Cortex of kidney (tissue), 1 donor: ENCODE measurements at places on chromosomes 1 and 21.

DNA sequence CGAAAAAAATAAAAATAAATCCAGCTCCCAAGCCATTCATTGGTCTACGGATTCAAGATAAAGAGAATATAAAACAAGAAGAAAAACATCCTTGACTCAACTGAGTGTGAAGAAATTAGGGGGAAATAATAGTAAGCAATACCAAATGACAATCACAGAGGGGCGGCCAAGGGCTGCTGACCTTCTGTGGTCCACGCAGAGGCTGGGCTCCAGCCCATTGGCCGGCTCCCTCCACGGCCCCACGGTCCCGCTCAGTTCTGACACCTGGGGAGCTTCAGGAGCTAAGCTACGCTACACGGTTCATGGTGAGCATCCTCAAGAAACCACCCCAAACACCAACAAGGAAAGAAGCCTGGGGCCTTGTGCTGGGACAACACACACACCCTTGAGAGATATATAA is 400 bp upstream of the KRTAP10-12 start:
- DNase-seq, result no peak

- no peak for DNase-seq
Observed at GRCh38 chr1:36342426-36343185, 19.2 kb upstream of the EVA1B start.

GRCh38 chr1:51969038-51969705 is 21.3 kb downstream of the RAB3B start:
- no peak for DNase-seq

DNA sequence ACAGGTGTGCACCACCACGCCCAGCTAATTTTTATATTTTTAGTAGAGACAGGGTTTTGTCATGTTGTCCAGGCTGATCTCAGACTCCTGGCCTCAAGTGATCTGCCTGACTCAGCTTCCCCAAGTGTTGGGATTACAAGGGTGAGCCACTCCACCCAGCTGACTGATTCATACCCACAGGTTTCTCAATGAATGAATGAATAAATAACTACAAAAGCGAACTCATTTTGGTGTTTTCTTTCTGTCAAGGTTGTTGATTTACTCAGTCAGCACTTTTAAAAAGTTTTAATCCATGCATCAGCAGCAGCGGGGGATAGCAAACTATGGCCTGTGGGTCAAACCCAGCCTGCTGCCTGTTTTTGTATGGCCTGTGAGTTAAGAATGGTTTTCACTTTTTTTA is 217.5 kb downstream of the FAF1 start:
- no peak for DNase-seq

DNA sequence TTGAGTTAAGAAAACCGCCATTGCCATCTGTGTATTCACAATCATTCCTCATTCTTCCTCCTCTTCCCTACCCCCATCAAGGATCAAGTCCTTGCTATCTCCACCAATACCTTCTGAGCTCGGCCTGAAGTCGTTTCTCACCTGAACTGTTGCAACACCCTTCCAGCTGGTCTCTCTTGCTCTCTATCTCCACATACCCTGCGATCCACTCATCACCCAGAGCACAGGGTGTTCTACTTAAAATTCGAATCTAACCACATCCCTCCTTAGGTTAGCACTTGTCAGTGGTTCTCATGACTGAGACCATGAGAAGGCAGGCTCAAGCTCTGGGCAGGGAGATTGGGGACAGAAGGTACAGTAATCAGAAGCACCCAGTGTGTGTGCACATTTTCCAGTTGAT is 4.6 kb downstream of the IVL start:
- DNase-seq, result no peak

DNA sequence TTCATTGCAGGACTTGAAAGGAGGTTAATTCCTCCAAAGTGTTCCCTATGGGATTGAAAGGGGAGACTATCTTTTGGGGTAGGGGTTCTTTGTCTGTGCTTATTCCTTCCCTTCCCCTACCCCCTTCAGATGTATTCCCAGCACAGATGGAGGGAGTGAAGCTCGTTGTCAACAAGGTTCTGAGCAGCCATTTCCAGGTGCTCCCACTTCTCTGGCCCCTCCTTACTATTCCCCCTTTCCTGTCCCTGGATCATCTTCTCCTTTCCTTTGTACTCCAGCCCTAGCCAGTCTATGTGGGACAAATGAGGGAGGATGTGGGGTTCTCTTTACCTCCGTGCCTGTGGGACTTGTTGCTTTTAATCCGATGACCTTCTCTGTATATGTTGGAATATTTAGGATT is 899 bp downstream of the TOMM40L start:
- no peak for DNase-seq

- no peak for DNase-seq
Observed at GRCh38 chr1:8663915-8664329, 153.5 kb downstream of the RERE start.

DNA sequence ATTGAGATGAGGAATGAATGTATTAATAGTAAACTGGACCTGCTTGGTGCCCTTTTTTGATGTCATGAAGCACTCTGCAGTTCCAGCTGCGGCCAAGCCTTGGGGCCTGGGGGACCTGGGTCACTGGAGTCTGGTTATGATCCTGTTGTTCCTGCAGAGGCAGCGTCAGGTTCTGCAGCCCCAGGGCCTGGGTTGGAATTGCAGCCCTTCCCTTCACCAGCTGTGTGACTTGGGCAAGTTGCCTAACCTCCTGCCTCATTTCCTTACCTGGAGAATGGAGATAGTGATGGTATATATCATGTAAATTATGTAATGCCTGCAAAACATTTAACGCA is 9.1 kb upstream of the ATP5PO start:
- DNase-seq, result no peak

GRCh38 chr1:24325587-24326449 is 6.7 kb downstream of the GRHL3 start:
- DNase-seq, result no peak

GRCh38 chr1:243422362-243422761 is 166.5 kb downstream of the SDCCAG8 start:
- no peak for DNase-seq

GRCh38 chr1:178362747-178363146 is 134.0 kb downstream of the CLEC20A start:
- DNase-seq, result no peak

- DNase-seq, result no peak
Observed at GRCh38 chr1:112337028-112337531, 58.9 kb upstream of the CTTNBP2NL start.

DNA sequence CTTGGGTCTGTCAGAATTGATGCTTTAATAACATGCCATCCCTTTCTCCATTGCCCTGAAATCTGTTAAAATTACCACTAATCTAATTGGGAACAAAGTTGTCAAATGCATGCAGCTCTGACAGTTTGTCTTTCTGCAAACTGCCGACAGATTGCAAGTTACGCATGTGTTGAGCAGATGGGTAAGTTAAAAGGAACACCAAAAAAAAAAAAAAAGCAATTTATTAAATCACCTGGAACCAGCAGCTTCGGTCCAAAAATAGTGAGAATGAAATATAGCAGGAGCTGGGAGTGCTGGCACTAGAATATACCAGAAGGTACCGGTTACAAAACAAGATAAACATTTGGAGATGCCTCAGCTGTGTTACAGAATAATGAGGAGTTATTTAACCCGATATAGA is 149.6 kb upstream of the C1orf87 start:
- DNase-seq, result no peak

- DNase-seq, result no peak
Observed at GRCh38 chr1:42392255-42392654, 11.7 kb downstream of the RIMKLA start.

DNA sequence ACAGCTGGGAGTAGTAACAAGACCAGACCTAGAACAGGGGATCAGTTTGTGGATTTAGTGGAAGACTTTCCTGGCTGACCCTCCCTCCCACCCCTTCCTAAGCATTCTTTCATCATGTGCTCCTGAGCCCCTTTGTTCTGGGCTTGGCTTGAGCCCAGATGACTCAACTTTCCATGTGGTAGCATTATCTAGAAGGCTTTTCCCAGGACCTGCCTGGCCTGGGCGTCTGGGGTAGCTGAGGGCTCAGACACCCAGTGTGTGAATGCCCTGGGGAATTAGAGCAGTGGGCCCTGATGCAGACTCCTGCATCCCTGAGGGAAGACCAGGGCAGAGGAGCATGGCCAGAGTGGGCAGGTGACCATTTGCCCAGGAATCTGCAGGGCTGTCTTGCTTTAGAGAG is 44.1 kb upstream of the TSPAN2 start:
- DNase-seq, result no peak

GRCh38 chr1:50027794-50028193 is 4.0 kb upstream of the AGBL4 start:
- no peak for DNase-seq

DNA sequence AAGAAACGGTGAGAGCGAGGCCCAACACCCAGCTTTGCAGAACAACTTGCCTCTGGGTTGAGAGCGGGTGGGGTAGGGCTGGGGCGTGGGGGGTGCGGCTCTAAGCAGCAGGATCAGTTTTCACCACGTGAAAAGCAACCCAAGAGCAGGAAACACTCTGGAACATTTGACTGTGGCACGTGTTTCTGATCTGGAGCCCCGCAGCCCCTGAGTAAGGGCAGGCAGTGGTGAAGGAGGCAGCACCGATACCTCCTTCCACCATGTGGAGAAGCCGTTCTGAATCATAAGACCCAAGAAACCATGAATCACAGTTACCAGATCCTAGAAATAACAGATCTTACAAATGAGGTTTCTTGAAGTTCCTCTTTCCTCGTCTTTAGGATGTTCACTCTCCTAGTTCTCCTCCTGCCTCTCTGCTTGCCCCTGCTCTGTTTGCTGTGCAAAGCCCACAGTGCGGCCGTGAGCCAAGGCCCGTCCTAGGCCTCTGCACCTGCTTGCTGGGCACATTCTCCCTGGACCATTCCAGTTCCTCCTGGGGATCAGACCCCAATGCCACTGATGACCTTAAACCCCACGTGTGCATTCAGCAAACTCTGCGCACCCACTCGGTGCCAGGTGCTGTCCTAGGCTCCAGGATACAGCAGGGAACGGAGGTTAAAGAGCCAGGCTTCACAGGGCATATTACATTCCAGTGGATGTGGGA is 31.9 kb downstream of the SLC1A7 start:
- no peak for DNase-seq

- no peak for DNase-seq
Observed at GRCh38 chr1:203028784-203029553, 2.7 kb downstream of the PPFIA4 start.

DNA sequence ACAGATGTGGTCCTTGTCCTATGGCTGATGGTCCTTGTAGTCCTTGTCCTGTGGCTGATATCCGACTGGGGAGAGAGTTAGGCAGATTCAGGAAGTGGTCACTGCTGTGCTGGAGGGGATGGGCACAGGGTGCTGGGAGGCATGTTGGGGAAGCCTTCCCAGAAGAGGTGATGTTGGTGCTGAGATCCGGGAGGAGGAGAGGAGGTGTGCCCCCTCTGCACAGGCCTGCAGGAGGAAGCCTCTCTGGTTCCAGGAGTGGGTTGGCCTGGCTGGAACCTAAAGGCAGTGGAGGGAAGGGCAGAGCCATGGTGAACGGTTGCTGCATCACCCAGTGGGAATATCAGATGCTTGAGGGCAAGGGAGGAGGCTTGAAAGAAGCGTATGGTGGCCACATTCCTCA is 14.7 kb downstream of the COQ8A start:
- no peak for DNase-seq

- no peak for DNase-seq
Observed at GRCh38 chr1:64030411-64030810, 173.0 kb upstream of the UBE2U start.

DNA sequence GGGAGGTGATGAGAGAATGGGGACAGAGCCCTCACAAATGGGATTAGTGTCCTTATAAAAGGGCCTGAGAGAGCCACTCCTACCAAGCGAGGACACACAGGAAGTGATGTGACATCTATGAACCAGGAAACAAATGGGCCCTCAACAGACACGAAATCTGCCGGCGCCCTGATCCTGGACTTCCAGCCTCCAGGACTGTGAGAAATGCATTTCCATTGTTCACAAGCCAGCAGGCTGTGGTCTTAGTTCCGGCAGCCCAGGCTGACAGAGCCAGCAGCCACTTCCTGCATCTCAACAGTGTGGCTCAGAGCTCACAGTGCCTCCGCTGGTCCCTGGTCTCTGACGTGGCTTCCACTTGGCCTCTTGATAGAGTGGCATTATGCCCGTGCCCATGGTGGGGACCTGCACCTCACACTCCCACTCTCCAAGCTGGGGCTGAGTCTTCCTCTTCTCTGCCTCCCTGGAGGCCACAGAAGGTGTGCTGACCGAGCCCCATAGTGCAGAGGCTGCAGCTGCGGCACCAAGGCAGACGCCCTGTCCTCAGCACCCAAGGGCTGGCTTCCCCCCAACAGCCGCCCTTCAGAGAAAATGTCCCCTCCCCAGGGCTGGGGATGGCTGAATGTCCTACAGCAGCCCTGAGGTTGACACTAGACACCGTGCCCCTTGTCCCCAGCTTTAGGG is 44.9 kb downstream of the ACOT7 start:
- no peak for DNase-seq

DNA sequence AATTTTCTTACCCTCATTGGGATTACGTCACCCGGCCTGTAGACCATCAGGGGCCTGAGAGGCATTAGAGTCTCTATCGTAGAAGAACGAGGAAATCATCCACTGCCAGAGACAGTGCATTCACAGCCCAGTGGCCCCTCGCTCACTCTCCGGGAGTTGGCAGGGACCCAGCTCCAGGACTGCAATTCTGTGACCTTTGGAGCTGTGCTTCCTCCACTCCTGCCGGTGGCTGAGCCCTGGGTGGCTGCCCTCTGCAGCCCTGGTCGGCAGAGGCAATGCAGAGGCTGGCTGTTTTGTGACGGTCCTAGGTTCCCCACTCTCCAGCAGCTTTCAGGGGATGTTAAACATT is 12.7 kb downstream of the SLC37A1 start:
- DNase-seq, result no peak

DNA sequence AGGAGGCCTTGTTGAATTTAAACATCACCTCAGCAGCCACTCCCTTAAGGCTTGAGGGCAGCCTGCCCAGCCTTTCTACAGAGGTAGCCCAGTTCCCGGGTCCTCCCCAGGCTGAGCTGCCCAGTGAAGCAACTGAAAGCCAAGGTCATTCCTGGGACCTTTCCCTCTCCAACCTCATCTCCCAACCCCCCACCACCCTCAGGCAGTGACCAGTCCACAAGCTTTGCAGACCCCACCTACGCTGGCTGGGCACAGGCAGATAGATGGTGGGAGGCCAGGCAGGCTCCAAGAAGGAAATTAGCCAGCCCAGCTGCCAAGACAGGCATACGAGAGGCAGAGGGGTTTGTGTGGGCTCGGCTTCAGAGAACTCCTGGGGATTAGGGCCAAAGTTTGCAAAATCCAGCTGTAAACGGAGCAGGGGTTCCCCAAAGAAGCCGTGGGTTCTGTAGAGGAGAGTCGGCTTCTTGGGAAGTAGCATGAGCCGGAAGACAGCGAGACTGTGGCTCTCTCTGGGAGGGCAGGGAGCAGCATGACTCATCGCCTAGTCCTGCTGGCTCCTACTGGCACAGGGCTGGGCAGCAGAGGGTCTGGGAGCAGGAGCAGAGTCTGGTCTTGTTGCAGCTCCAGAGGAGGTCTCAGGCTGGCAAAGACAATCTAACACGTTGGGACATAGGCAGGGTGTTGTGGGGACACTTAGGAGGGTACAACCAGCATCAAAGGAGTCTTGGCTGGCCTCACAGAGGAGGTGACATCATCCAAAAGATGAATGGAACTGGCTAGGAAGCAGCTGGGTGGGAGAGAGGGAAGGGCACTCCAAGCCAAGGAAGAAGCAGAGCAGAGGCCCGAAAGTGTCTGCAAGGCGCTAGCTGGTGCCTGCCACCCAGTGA is 2.8 kb upstream of the ZC3H12A start:
- no peak for DNase-seq
